Natural killer cell (primary cell): ENCODE measurements at places on chromosomes 13 and 19. TPM values are rescaled to one million over a fixed set of nuclear protein-coding genes. Genes with fewer than 3 reads are reported as not detected.
A peak's percentile ranks its signal among the peaks of the same experiment; 100 is the strongest.

IGFL1 gene
- not detected for total RNA-seq

DNA sequence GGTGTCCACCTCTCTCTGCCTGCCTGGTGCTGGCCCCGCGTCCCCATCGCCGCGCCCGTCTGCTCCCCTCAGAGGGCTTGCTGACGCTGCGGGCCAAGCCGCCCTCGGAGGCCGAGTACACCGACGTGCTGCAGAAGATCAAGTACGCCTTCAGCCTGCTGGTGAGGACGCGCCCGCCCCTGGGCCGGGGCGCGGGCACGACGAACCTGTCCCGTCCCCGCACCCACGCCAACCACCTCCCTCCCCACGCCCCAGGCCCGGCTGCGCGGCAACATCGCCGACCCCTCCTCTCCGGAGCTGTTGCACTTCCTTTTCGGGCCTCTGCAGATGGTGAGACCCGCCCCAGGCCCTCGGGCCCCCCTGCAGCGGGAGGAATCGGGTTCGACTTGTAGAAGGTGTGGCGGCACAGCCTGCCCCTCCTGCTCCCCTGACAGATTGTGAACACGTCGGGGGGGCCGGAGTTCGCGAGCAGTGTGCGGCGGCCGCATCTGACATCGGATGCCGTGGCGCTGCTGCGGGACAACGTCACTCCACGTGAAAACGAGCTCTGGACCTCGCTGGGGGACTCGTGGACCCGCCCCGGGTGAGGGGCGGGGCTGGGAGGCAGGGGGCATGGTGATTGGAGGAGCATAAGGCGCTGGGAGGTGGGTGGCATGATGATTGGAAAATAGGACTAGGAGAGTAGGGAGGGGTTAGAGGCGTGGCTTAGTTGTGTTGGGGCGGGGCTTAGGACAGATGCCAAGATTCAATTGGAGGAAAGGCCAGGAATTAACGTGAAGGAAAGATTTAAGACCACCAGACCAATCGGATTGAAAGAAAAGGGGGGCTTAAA, 6.6 kb downstream of the EPS8L1 start:
- peak; percentile 42 for DNase-seq

ZFP82 gene
- 3.6 TPM for total RNA-seq

- no peak for DNase-seq
Measured at GRCh38 chr13:110396476-110396875, 89.4 kb downstream of the COL4A2 start.

DNA sequence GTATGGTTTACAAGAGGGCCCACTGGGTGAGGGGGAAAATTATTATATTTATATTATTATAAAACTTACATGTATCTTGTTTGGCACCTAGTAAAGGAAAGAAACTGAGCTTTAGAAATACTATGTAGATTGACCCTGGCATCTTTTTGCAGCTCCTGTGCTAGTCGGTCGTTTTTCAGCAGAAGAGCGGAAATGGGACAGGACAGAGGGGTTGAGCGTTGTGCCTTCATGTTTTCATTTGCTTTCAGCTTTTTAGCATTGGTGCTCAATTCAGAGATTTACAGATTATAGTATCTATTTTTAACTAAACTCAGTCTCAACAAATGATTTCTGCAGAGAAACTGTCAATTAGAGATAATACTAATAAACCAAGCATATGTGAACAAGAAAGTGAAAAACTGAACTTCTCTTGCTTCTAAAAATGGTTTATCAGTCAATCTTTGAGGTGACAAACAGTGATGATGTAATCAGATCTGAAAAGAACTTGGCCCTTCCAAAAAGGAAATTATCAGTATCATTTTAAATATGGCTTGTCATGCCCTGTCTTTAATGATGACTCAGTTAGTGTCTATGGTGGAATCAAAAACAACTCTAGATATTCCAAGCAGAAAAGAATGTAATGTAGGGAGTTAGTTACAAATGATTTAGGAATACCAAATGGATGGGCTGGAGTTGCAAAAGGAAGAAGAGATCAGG, 56.9 kb upstream of the KCTD4 start:
- DNase-seq: no peak

DNA sequence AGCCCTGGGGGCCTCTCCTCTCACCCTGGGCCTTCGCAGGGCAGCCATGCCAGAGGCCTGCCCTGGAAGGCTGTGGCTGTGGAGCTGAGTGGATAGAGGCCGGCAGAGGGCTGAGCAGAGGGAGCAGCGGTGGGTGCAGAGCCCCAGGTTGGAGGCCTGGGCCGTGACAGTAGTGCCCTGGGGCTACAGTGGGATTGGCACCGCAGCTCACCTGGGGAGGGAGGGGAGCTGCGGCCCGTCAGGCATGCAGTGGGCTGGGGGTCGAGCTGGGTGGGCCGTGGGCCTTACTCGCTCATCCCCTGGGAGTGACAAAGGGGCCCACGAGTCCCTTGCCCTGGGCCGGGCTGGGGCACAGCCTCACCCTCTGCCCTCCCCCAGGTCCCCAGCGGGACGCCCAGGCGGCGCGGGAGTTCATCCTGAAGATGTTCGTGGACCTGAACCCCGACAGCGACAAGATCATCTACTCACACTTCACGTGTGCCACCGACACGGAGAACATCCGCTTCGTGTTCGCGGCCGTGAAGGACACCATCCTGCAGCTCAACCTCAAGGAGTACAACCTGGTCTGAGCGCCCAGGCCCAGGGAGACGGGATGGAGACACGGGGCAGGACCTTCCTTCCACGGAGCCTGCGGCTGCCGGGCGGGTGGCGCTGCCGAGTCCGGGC, 15.1 kb upstream of the GNA15 start:
- DNase-seq: no peak

MEIS3 gene
- not detected for total RNA-seq

GRCh38 chr13:99218545-99218944, 17.9 kb downstream of the UBAC2 start:
- DNase-seq: no peak

WDR88 gene
- total RNA-seq: not detected

DNA sequence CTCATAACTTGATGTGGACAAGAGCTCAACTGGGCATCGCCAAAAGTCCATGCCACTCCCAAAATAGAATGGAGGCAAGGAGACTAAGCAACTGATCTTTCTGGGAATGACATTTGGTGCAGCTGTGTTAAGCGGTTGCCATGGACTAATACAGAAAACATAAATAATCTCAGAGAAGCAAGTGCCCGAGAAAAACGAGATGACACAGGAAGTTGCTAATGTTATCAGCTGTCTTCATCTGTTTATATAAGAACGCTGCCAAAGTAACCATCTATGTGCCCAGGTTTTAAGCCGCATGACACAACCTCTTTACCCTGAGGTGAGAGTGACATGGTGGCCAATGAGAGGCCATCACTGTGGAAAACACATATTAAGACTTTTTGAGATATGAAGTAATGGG, 54.9 kb upstream of the SACS start:
- no peak for DNase-seq

SPRED3 gene
- total RNA-seq: 4.2 TPM

CEACAM3 gene
- 1.3 TPM for total RNA-seq

PSG7 gene
- not detected for total RNA-seq

- DNase-seq: peak; percentile 63
Measured at GRCh38 chr19:32519023-32519422, 62.0 kb upstream of the PDCD5 start.

CEACAM21 gene
- total RNA-seq: 33.6 TPM

- no peak for DNase-seq
Measured at GRCh38 chr13:61777271-61777670, 361.6 kb upstream of the PCDH20 start.

GRCh38 chr19:18160971-18161635, 8.1 kb downstream of the PIK3R2 start:
- peak; percentile 89 for DNase-seq

GRCh38 chr19:17020823-17021222, 5.8 kb downstream of the CPAMD8 start:
- peak; percentile 11 for DNase-seq

- peak; percentile 86 for DNase-seq
Measured at GRCh38 chr19:21482863-21483276, 22.5 kb upstream of the ZNF429 start.

SLC25A41 gene
- total RNA-seq: not detected
